ENCODE measurements at places on chromosomes 16 and 17. TPM values are rescaled to one million over a fixed set of nuclear protein-coding genes. Genes with fewer than 3 reads are reported as not detected.

CTRB2 gene
- not detected for total RNA-seq

GRCh38 chr16:71610447-71610846 lies 15.5 kb upstream of the MARVELD3 start:
- no peak for DNase-seq

DNA sequence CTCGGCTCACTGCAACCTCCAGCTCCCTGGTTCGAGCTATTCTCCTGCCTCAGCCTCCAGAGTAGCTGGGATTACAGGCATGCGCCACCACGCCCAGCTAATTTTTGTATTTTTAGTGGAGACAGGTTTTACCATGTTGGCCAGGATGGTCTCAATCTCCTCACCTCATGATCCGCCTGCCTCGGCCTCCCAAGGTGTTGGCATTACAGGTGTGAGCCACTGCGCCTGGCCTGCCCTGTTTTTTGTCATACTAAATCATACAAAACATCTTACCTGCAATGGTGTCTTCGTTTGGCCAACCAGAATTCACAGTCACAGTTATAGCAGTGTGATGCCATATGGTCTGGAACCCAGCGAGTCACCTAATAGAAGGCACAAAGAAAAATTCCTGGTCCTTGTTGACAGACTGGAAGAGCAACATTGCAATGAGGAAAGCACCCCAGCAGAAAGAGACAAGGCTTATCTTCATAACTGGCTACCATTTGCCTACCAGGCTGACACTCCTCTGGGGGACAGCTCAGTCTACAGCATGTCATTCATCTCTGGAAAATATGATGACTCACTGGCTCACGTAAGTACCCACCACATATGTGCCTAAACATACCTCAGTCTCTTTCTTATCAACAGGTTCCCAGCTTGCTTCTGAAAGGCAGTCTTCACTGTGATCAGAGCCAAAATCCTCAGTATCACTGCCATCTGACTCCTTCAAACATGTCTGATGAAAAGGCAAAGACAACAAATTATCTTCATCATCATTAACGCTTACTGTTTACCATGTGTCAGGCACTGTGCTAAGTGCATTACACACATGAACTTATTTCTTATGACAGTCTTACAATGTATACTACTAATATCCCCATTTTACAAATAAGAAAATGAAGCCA lies 4.3 kb upstream of the HSF5 start:
- DNase-seq = no peak

NATD1 gene
- 6.7 TPM for total RNA-seq

- no peak for DNase-seq
Measured at GRCh38 chr16:85332175-85332574, 219.9 kb upstream of the CIBAR2 start.

DNA sequence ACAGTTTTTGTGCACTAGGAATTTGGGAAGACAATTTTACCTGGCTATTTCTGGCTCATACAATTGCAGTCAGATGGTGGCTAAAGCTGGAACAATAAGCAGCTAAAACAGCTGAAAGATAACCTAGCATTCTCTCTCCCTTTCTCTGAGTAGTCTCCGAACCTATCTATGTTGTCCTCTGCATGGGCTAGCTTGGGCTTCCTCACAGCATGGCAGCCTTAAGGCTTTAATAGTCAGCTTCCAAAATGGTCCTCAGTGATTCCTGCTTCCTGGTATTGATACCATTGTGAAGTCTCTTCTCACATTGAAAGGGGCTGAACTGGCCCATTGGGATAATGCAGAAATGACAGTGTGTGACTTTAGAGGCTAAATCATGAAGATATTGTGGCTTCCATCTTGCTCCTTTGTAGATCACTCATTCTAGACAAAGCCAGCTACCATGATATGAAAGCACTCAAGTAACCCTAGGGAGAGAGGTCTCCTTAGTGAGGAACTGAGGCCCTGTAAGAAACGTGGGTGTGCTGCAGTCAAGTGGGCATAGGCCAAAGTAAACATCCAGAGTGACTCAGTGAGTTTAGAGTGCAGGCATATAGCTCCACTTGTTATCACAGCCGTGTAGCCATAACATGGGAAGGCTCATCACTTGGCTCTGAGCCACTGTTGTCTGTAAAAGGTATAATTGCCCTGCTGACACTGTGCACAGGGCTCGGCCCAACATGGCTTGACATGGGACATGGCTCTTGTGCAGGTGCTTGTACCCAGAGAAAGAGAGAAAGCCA lies 5.5 kb upstream of the VKORC1 start:
- DNase-seq = no peak

GRCh38 chr16:88013091-88013609 lies 61.9 kb downstream of the BANP start:
- DNase-seq = no peak

WNT9B gene
- not detected for total RNA-seq

CCDC144A gene
- total RNA-seq = 1.6 TPM

SALL1 gene
- 85.7 TPM for total RNA-seq

KRTAP4-9 gene
- not detected for total RNA-seq

TACO1 gene
- 24.4 TPM for total RNA-seq

Data from neural crest cell (in vitro differentiated cells).